ENCODE measurements at places on chromosomes 1 and 21.

DNA sequence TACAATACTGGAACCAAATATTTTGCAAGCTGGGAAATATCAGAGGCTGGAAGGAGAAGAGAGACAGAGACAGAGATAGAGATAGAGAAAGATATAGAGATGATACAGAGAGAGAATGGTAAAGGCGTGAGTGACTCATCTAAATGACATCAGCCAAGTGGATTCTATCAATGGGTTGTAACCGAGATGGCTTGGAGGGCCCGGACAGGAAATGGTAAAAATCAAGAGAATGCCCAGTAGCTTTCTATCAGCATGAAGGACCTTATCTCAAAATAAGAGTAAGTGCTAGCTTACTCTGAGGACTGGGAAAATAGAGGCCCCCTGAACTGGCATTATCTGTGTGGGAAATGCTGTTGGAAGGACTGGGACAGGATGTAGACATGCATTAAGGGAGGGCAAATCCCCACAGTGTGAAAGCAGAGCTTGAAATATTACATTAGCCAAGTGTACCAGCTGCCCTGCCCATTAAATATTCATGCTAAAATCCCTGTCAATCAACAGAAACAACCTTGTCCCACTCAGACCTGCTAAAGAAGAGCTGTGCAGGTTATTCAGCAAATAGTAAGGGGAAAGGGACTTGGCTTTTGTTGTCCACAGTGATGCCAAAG, 76.6 kb upstream of the ZNF644 start:
- DNase-seq = no peak

GRCh38 chr1:212291505-212292134, 6.4 kb downstream of the PPP2R5A start:
- DNase-seq = no peak

GRCh38 chr21:36471254-36471723, 8.6 kb downstream of the CLDN14 start:
- DNase-seq = no peak

GRCh38 chr1:225851805-225852204, 30.4 kb downstream of the TMEM63A start:
- no peak for DNase-seq

- DNase-seq = peak; percentile 97
These were observed 359.0 kb upstream of the PTBP2 start for GRCh38 chr1:96362623-96363022.

GRCh38 chr1:48089356-48089891, 92.2 kb upstream of the TRABD2B start:
- DNase-seq = no peak

DNA sequence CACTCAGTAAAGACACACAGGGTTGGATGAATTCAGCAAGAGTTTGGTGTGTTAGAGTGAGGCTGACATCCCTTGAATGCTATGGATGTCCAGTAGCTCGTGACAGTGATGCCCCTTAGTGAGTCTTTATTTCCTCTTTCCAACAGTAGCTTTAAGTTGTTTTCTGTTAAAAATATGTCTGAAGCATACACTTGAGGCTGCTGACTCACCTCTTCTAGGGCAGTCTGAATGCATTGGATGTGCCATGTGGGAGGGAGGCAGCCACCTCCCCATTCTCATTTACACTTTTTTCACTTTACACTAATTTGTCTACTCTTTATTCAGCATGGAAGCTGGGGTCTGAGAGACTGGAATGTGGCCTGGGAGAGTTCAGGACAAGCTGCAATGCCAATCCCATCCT, 17.6 kb downstream of the NOS1AP start:
- no peak for DNase-seq

DNA sequence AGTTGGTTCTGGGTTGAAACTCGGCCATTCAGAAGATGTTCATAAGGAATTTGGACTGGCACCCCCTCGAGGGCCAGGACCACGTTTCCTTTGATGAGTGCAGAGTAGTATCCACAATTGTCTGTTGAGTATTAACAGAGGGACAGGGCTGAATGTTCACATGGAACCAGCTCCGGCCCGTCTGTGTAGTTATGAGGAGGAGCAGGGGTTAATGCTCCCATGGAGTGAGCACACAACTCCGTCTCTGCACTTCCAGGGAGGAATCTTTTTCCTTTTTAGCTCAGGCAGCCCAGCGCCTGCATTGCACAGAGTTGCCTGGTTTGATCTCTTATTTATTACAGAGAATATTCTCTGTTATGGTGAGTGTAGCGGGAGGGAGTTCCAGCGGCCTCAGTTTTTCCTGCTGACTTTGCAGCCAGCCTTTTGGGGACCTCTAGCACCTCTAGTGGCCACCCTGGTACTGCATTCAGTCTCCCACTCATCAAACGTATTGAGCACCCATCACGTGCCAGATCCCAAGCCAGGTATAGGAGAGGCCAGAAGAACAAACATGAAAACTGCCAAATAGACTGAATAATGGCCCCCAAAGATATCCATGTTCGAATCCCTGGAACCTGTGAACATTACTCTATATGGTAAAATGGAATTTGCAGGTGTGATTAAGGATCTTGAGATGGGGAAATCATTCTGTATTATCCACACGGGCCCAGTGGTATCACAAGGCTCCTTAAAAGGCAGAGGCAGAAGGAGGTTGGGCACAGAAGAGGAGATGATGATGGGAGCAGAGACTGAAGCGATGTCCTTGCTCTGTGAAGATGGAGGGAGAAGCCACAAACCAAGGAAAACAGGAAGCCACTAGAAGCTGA, 167.7 kb upstream of the CSF3R start:
- peak; percentile 9 for DNase-seq

- DNase-seq = no peak
These were observed 29.4 kb downstream of the SPATA46 start for GRCh38 chr1:162347281-162347680.

GRCh38 chr1:41980827-41981653, 62.3 kb upstream of the HIVEP3 start:
- no peak for DNase-seq

GRCh38 chr1:89213347-89213746, 14.6 kb upstream of the GBP4 start:
- DNase-seq = no peak

GRCh38 chr1:168136709-168137514, at the start of gene GPR161:
GPR161 (minus strand) TSS chr1:168136930; CDS start chr1:168104850, 32,080 bp downstream.
- DNase-seq = no peak

GRCh38 chr21:26570203-26570602, 2.9 kb downstream of the CYYR1 start:
- no peak for DNase-seq

- DNase-seq = no peak
These were observed 247.5 kb downstream of the LMX1A start for GRCh38 chr1:165109013-165109412.

GRCh38 chr1:80445033-80445432, 1355.7 kb upstream of the ADGRL2 start:
- no peak for DNase-seq

DNA sequence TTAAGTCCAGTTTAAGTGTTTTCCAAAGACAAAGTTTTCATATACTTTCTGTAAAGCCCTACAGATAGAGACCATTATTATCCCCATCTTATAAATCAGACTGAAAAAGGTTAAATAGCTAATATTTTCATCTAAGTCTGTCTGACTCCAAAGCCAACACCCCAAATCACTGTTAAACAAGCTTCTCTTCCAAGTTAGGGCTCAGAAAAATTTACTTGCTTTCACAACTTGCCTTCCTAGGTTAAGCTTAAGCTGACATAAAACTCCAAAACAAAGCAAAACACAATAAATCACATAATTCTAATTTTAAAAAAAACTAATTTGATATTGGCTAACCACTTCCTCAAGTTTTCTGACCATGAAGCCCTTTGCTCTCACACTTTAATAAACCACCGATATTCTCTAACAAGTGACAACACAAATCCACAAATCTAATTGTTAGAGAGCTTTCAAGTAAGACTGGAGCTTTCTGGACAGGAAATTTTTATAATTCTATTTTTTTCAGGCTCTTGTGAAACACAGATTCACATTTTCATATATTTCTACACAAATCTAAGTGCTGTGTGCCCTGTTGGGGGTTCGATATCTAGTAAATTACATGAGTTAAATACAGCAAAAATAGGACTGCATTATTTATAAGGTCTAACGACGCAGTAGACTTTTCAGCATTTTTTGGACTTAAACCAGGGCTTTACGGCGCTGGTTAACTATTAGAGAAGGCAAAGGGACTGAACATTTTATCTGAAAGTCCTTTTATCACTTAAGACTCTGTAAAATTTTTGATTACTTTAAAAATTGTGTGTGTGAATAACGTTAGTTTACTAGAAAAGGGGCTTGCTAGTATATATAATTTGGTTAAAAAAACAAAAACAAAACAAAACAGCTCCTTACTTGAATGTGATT, 2.1 kb downstream of the GNG12 start:
- DNase-seq = no peak

- DNase-seq = no peak
These were observed 127.6 kb upstream of the IVNS1ABP start for GRCh38 chr1:185444676-185445075.

- DNase-seq = no peak
These were observed 1.3 kb downstream of the TMEM269 start for GRCh38 chr1:42786097-42786496.

GRCh38 chr1:109804660-109805059, 40.9 kb upstream of the EPS8L3 start:
- DNase-seq = no peak

Data from non-pigmented ciliary epithelial cell (primary cell).